ENCODE measurements at places on chromosomes 12 and 14.

DNA sequence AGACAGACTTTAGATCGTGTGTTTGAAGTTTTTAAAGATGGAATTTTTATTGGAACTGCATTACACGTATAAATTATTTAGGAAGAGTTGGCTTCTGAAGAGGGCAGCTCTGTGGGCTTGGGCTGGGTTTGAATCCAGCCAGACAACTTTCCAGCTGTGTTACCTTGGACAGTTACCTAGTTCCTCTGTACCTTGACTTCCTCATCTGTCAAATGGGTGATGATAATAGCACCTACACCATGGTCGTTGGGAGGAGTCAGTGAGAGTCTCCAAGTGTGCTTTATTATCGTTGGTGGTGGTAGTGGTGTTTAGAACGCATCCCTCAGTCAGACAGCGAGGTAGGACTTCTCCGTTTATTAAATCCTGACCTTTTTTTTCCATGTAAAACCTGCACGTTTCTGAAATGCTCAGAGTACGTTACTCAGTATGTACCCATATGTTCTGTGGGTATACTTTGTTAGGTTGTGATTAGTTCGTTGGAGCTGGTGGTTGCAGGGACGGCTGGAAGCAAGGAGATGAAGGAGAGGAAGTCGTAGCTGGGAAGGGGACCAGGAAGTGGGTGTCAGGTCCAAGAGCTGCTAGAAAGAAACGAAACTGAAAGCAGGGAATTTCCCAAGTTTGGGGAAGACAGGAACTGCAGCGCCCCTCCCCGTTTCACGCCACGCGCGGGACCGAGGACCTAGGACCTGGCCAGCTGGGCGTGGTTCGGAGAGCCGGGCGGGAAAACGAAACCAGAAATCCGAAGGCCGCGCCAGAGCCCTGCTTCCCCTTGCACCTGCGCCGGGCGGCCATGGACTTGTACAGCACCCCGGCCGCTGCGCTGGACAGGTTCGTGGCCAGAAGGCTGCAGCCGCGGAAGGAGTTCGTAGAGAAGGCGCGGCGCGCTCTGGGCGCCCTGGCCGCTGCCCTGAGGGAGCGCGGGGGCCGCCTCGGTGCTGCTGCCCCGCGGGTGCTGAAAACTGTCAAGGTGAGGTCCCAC, at the start of gene OAS3:
Gene OAS3 (plus strand): TSS at position 734 of the 979 bp plus-strand sequence. CDS start 57 bp downstream, at position 791.
- DNase-seq = no peak

GRCh38 chr14:37078131-37078530, 94.3 kb downstream of the SLC25A21 start:
- no peak for DNase-seq

GRCh38 chr12:89085421-89085820, 266.9 kb downstream of the DUSP6 start:
- DNase-seq = no peak

DNA sequence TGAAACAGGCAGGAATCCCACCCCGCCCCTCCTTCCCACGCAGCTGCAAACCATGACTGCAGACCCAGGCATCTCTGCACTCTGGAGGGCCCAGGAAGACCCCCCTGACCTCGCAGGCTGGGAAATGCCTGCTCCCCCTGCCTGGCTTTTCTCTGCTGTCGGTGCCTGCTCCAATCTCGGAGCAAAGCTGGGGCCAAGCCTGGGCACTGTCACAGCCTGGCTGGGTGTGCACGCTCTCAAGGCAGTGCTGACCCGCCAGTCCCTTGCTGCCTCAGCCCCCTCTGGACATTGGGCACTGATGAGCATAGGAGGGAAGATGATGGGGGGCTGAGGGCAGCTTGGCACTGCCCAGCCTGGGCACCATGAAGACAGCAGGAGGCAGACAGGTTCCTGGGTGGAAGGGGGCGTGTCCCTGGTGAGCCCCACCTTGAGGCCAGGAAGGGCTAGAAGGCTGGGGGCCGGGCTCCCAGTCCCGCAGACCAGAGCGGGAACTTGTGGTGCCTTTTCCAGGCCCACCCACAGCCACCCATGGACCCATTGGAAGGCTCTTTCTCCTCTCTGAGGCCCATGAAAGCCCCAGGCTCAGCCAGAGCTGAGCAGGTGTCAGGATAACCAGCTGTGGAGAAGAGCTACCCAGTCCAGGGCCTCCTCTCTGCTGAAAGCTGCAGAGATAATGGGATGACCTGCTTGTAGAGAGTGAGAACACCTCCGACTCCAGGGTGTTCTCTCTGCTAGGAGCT, 10.7 kb upstream of the ZNF605 start:
- no peak for DNase-seq

GRCh38 chr14:68633131-68633991, 159.5 kb downstream of the ZFP36L1 start:
- DNase-seq = no peak

DNA sequence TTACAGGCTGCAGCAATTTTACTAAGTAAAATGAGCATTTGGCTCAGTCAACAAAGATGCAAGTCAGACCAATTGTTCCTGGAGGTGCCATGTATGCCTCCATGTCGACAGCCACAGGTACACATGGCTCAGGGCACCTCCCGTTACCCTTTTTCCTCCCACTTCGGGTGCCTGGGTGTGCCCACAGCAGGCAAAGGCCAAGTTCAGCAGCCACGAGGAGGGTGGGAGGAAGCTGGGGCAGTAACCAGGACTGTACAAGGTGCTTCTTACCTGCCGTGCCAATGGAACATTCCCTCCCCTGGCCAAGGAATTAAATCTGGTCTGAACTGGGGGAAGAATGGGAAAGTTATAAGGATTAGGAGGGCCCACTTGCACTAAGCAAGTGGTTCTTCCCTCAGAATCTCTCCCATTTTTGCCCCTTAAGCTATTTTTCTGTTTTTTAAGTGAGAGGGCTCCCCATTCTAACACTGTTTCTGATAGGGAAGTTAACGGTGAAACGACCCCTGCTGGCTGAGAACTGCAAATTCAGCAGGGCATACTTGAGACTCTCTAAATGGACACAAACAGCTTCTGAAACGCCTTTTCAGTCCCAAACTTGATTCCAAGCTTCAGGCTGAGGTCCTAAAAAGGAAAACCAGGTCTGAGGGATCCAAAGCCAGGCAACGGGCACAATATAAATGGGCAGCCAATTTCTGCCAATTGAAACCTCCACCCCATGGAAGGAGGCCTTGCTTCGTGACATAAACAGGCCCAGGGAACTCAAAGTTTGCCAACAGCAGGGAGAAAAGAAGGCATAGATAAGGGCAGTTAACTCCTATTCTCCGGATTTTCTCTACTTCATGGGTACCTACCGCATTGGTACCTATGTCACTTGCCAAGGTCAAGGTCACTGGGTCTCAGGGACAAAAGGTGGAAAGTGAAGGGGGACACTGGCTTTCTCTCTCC, 24.8 kb downstream of the CLECL1 start:
- DNase-seq = no peak

DNA sequence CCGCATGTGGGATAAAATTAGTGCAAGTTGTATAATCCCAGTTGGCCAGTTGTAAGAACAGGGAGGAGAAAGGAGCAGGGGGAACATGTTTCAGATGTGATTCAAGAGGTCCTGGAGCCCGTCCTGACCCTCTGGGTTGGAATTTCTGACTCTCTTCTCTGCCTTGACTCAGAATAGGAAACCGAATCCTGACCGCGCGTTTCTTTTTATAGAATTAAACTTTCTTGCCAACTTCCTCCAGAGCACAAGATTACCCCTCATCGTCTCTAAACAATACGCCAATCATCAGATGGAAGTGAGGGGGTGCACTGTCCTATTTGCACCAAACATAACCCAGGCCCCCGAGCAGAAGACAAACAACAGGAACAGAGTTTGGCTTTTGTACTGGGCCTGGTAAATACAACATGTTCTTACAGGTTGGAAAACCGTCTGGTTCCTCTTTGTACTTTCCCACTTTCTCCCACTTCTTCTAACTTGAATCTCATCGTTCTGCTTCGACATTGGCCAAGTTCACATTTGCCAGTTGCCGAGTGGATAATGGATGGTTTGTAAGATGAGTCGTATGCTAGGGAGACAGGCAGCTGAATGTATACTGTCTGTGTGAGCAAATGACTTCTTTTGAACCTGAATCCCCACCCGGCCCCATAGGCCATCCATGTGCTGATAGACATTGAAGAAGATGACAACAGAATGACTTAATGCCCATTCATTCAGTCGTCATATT, 42.6 kb upstream of the MED13L start:
- DNase-seq = no peak

- no peak for DNase-seq
Measured at GRCh38 chr14:85895603-85896002, 365.7 kb downstream of the FLRT2 start.

- DNase-seq = no peak
Measured at GRCh38 chr12:132579744-132580143, 30.6 kb downstream of the LRCOL1 start.

- DNase-seq = no peak
Measured at GRCh38 chr14:52058341-52058740, 10.5 kb downstream of the NID2 start.

GRCh38 chr12:114671443-114672411, 12.2 kb downstream of the TBX3 start:
- DNase-seq = no peak

DNA sequence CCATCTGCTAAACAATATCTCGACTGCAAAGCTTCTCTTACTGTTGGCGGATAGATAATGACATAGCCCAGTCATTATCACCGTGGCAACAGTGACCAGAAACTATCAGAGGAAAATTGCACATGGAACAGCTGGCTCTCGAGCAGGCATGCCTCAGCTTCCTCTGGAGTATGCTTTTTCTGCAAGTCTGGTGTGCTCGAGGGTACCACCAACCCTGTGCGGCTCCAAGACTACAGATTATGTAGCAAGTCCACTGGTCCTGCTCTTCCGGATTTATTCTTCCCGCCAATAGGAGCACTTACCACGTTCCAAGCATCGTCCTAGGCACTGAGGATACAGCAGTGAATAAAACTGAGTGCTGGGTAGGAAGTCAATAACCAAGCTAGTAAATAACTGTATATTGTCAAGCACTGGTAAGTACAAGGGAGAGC, 1.4 kb upstream of the GLRX5 start:
- no peak for DNase-seq

- DNase-seq = no peak
Measured at GRCh38 chr14:60590991-60591414, 58.3 kb downstream of the SIX1 start.

DNA sequence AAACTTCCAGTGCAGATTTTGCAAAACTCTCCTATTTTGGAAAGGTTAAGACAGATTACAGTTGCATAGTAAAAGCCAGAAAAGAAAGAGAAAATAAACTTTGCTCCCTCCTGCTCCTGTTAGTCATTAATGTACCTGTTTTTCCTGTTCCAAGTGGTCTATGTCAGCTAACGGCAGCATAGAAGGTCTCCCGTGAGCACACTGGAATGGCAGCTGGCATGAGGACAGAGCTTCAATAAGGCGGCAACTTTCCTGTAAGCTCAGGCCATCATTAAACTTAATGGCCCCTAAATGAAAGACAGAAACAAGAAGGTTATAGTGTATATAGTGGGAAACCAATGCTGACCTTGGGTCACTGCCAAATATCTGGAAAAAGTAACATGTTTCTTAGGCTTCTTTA, 16.0 kb downstream of the EIF2B2 start:
- DNase-seq = no peak

DNA sequence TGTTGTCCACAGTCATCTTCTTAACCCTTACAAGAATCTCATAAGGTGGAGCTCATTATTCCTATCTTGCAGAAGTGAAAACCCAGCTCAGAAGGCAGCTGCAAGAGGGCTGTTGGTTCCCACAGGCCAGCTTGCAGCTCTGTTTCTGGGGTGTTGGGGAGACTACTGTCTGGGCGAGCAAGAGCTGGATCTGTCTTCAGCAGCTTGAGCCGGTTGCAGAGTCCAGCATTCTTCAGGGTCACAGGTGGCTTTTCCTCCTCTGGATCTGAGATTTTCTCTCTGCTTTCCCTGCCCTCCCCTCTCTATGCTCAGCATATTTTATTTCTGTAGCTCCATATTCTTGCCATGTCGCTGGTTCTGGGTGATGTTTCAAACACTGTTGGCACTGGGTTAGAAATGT, 87.4 kb downstream of the PAPOLA start:
- no peak for DNase-seq

DNA sequence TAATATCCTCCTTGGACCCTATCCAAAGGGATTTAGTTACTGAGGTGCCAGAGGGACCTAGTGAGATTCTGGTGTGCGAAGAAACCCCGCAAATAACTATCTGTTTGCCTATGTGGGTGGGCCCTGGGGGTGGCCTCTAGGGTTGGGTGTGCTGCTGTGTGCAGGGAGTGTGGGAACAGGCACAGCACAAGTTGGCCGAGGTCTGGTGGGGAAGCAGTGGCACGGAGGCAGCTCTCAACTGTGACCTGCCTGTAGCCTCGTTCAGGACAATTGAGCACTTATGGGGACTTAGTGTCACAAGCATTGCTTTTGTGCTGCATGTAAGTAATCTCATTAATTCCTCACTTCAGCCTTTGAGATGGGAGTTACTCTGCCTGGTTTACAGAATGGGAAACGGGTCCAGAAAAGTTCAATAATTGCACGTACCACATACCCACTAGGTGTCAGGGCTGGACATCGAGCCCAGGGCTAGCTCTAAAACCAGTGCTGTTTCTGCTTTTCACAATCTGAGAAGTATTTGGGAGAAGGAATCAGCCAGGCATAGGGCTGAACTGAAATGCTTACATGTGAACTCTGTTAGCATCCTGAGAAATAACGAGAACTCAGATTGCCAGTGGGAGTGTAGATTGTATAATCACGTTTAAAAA, 58.8 kb downstream of the TECPR2 start:
- no peak for DNase-seq

- no peak for DNase-seq
Measured at GRCh38 chr12:103442182-103442555, 53.6 kb downstream of the C12orf42 start.

- DNase-seq = no peak
Measured at GRCh38 chr14:96079066-96079465, 39.9 kb downstream of the C14orf132 start.

- no peak for DNase-seq
Measured at GRCh38 chr12:39777465-39777864, 157.9 kb upstream of the ABCD2 start.

DNA sequence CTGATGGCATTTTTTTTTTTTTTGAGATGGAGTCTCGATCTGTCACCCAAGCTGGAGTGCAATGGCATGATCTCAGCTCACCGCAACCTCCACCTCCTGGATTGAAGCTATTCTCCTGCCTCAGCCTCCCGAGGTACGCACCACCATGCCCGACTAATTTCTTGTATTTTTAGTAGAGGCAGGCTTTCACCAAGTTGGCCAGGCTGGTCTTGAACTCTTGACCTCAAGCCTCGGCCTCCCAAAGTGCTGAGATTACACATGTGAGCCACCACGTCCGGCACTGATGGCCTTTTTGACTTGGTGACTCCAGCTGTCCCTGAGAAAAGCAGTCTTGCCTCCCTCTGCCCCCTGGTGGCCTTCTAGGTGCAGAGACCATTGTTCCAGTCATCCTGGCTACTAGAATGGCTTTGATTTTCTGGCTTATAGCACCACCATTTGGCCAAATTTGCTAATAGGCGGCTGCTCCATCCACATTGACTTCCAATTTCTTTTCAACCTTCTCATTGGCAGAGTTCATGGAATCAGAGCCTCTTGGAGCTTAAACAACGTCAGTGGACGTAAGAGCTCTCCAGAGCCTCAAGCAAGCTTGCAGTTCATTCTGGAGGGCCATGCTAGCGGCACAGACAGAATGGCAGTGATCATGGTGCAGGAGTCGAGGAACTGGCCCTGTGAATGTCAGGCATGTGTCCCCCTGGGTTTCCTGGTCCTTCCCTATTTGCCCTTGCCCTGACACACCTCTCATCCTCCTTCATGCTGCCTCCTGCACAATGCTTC, 25.4 kb upstream of the EIF4B start:
- DNase-seq = peak; percentile 91

- DNase-seq = no peak
Measured at GRCh38 chr14:72463291-72463866, 430.5 kb downstream of the DPF3 start.

- DNase-seq = no peak
Measured at GRCh38 chr14:101061411-101062064, 158.0 kb upstream of the RTL1 start.

- no peak for DNase-seq
Measured at GRCh38 chr12:126811391-126811790, 1455.6 kb upstream of the TMEM132C start.

Measured in NCI-H187 (cell line).